ENCODE measurements at places on chromosomes 3 and 15.
A peak's percentile ranks its signal among the peaks of the same experiment; 100 is the strongest.

- DNase-seq: no peak
Measured at GRCh38 chr3:37642670-37643598, 218.7 kb upstream of the CTDSPL start.

DNA sequence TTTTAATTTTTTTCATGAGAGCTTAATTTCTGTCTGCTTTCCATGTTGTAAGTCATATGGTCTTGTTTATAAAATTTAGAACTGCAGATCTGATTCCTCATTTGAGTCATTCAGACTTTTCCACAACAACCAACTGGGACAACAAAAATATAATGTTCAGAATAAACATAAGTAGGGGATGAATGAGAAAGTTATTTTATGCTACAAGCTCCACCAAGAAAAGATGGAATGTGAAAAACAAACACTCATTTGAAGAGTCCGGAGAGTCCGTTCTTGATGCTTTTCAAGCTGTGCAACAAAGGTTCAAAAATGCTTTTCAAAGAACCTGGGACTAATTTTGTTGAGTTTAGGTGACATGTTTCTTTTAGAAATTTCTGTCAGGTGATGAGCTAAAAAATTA lies 9.2 kb downstream of the FRMD4B start:
- DNase-seq: no peak

GRCh38 chr3:117036259-117036799 lies 326.8 kb downstream of the TUSC7 start:
- DNase-seq: peak; percentile 95

DNA sequence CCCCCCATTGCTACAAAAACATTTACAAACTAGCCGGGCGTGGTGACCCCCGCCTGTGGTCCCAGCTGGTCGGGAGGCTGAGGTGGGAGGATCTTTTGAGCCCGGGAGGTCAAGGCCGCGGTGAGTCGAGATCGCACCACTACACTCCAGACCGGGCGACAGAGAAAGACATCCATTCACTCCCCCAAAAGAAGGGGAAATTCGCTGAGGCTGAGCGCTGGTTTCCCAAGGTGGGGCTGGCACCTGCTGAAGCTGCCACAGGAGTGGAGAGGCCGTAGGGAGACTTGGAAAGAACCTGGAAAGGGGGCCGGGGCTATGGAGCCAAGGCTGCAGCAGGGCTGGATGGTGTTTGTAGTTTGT lies 732 bp upstream of the CRTC3 start:
- no peak for DNase-seq

GRCh38 chr15:23897531-23897930 lies 210.4 kb upstream of the NDN start:
- no peak for DNase-seq

DNA sequence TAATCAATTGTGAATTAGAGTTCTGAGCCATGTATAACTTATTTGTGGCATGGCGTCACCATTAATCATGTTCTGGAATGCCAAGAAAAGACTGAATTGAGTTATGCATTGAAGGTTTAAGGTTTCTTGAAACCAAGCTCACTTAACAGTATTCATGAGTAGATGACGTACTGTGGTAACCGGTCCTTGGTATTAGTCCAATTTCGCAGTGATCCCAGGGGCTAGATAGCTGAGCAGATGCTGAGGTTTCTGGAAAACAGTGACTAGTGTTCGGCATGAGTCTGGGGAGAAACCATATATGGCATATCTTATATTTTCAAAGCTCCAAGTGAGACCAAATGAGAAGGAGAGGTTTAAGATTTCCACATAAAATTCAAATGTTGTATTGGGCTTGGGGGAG lies 218.3 kb upstream of the LYSMD4 start:
- no peak for DNase-seq

DNA sequence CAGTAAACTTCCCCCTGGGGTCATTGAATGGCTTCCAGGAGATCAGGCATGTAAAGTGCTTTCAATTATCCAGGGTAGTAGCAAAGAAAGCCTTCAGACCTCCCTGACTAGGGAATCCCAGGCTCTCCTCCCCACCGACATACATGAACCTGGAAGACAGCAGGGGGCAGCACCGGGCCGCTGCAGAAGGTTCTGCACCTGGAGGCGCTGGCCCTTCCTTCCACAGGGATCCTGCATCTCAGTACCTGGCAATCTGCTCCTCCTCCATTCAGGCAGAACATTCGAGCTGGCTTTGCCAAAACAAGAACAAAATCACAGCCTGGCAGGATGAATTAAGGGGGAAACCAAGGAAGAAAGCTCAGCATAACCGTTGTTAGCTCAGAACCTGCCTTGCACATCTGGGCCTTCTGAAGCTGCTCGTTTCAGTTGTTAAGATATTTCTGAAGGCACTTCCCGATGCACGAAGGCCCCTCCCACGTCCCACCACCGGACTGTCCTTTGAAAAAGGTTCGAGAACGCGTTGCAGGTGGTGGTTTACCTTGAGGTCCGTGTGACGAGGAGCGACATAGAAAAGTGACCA lies 237.7 kb downstream of the SLCO3A1 start:
- no peak for DNase-seq

DNA sequence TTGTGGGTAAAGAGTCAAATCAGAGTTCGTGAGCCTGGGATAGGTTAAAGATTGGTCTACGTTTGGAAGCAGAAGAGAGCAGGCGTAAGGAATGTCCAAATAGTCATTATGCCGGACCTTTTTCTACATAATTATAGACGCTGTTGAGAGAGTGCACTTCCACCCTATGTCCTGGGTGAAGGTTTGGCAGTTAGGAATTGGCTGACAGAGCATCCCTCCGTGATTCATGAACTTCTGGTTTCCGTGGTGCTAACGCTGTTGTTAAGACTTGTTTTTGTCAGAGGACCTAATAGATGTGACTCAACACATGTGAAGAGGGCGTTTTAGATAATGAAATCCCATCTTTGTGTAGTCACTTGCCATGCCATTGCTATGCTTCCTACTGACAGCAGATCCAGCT lies 1.1 kb downstream of the EAF1 start:
- DNase-seq: peak; percentile 37

DNA sequence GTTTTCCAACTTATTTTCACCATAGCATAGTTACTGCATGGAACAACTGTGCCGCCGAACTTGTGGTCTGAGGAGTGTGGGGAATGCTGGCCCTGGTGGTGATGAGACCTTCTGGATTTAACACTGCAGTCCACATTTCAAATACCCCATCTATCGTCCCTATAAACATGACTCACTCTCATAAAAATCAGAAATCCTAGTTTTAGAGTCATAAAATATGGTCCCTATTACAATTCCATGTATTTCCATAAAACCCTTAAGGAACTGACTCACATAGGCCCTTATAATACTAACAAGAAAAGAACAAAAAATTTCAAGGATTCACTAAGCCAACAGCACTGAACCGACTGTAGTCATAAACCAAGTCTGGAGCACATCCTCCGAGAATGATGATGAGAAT lies 147.2 kb downstream of the FOXP1 start:
- no peak for DNase-seq

- no peak for DNase-seq
Measured at GRCh38 chr3:153445817-153446216, 283.8 kb downstream of the RAP2B start.

DNA sequence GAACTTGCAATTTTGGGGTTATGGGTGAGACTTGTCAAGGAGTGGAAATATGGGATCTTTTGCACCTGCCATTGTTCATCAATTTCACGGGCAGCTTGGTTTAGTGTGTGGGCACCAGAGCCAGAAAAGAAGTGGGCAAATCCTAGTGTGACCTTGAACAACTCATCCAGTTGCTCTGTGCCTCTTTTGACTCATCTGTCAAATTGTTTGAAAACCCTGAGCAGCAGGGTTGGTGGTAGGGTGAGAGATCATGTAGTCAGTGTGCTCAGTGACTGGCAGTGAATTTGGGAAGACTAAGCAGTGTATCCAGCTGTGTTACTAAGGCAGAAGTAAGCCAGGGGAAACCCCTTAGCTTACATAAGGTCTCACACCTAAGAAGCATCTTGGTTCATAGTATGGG lies 293.0 kb upstream of the TRIM42 start:
- DNase-seq: no peak

GRCh38 chr15:46170326-46170725 lies 535.5 kb downstream of the SQOR start:
- no peak for DNase-seq

DNA sequence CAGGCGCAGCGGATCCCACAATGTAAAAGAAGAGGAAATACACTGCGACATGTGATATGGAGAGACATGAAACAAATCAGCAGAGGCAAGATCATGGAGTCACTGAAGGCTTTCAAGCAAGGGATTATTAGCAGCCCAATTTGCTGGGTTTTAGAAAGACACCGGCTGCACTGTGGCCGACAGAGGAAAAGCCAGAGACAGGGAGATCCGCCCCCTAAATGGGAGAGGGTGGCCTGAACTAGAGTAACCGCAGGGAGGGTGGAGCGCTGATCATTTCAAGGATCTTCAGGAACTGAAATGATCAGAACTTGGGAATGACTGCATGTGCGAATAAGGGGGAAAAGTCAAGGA lies 612 bp upstream of the C15orf40 start:
- DNase-seq: no peak

DNA sequence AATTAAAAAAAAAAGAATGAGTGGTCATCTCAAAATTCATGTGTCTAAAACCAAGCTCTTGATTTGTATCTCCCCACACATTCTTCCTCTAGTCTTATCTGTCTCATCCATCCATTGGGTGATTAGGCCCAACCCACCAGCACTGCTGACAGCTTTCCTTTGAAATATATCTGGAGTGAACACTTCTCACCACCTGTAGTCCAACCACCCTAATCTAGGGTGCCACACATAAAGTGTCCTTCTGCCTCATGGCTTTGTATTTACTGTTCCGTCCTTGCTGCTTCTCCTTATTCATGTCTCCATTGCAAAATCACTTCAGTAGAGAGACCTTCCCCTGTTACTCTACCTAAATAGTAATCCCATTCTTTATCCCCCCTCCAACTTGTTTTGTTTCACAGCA lies 82.4 kb upstream of the PTX3 start:
- DNase-seq: no peak

Data from AML-193 (cell line).